ENCODE measurements at places on chromosomes 12 and 14.

GRCh38 chr14:34678306-34678705 is 36.1 kb downstream of the CFL2 start:
- DNase-seq: no peak

DNA sequence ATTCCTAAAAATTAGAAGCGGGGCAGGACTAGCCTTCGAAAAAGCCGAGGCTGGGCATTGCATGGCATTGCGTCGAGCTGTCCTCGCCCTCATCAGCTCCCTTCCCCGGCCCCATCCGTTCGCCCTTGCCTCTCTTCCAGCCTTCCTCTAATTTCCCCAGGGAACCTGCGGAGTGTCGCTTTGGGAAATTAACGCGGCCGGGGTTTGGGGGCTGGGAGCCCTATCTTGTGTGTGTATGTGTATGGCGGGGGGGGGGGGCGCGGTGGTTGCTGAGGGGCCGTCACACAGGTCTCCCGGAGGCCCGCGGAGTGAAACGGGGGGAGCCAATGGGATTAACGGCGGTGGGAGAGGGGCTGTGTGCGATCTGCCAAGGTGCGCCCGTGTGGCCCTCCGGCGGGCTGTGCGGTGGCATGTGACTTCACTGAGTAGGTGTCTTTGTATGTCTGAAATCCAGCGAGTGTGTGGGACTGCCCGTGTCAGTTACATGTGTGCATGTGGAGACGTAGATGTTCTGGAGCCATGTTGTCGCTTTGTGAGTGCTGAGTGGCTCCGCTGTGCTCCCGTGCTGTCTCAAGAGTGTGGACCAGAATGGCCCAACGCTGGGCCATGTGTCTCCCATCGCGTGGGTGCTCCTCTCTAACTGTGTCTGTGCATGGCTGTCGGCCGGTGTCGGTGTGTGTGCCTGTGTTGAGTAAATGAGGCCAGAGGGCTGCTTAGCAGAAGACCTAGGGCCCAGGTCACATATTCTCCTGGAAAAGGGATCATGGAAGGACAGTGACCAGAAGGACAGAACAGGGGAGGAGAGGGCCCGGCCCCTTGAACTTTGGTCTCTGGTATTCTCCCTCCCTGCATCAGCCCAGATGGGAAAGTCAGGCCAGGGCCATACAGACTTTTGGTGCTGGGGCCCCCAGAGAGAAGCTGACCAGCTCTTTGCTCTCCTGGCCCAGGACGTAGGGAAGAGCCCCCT is 1.5 kb downstream of the PTMS start:
- no peak for DNase-seq

GRCh38 chr12:32211066-32211899 is 104.6 kb downstream of the BICD1 start:
- no peak for DNase-seq

DNA sequence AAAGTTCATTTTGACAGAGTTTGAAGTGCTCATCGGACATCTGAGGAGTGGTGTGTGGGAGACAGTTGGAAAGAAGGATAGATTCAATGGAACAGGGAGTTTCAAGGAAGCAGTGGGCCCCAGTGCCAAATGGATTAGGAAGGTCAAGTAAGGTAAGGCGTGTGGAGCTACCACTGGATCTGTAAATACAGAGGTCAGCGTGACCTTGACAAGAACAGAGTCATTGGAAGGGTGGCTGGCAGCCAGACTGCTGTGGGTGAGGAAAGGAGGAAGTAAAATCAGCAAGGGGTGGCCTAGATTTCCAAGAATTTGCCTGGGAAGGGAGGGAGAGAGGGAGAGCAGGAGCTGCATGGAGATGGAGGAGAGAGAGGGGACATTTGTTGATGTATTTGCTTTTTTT is 68.2 kb upstream of the IGF1 start:
- DNase-seq: no peak

- no peak for DNase-seq
These were observed 15.4 kb upstream of the SCAF11 start for GRCh38 chr12:46005823-46006222.

DNA sequence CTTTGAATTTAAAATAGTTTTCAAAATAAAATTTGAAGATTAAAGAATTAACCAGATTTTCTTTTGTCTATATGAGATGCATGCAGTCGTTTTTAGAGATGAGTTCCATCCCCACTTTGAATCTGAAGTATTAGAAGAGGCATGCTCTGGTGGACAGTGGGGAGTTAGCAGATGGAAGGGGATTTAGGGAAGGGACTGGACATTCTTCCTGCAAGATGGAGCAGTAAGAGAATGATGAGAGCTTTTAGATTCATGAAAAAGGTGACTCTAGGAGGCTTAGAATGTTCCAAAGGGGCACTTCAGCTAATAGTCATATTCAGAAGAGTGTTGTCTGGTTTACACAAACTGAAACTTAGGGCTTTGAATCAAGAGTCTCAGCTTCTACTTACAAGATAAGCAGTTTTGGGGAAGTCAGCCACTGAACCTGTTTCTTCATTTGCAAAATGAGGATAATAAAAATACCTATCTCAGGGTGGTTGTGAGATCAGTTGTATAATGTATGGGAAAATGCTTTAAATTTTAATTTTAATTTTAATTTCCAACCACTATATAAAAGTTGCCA is 3.7 kb downstream of the ZBTB1 start:
- no peak for DNase-seq

DNA sequence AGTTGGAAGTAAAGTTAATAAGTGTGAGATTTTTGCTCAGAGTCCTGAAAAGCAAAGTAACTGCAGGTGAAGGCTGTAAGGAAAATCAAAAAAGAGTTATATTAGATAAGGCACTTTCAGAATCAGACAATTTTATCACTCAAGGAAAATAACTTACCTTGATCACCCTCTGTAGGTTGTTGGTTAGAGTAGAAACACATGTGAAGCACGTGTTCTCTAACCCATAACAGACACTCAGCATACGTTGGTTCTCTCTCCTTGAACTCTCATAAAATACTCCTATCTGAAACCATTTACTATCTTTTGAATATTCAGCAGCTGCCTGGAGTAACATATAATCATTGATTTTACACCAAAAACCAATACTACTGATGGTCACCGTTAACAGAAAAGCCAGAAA is 335.5 kb downstream of the KCNH5 start:
- DNase-seq: no peak

DNA sequence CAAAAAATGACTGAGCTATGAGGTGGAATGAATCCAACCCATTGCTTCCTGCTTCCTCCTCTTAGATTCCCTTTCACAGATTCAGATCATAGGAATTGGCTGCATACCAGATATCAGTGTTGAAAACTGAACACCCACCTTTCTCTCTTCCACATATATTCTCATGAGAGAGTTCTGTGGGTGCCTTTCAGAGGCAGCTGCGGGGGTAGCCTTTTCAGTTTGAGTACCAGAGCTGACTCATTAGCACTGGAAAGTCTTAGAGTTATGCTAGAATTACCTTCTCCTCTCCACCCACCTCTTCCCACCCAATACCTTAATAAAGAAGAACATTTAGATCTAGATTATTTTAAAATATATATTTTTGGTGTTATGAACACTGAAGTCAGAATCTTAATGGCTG is 495.4 kb upstream of the SEL1L start:
- no peak for DNase-seq

DNA sequence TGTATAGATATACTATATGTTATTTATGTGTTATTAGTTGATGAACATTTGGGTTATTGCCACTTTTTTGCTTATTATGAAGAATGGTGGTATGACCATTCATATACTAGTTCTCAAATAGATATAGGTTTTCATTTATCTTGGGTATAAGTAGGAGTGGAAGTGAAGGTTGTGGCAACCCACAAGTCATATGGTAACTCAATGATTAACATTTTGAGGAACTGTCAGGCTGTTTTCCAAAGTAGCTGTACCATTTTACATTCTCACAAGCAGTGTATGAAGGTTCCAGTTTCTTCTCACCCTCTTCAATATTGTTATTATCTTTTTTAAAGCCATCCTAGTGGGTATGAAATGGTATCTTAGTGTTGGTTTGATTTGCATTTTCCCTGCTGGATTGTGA is 19.0 kb upstream of the MSRB3 start:
- no peak for DNase-seq

DNA sequence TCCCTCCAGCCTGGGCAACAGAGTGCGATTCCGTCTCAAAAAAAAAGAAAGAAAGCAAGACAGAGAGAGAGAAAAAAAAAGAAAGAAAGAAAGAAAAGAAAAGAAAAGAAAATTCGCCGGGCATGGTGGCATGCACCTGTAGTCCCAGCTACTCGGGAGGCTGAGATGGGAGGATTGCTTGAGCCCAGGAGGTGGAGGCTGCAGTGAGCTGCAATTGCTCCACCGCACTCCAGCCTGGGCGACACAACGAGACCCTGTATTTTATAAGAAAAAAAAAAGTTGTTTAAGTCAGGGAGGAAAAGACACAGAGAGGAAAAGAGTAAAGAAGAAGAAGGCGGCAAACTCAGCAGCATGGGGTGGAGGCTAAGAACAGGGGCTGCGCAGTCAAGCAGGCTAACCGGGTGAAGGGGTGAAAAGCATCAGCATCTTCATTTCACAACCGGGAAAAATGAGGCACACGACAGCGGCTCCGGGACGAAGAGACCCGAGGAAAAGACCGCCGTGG is 557 bp upstream of the FICD start:
- no peak for DNase-seq

DNA sequence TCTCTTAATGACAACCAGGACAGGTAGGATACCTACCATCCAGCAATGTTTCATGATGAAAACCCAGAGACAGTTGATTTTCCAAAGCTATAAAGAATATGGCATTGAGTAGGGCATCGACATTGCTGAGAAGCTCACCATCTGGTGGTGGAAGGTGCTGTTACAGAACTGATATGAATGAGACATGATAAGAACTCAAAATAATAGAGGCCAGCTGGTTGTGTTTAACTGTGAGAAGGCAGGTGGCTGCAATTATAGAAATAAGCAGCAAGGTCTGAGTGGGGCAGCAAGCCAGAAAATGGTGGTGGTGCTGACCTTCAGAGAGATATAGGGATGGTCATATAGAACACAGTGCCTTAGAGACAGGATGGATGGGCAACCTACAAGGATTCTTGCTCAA is 449.7 kb downstream of the BTG1 start:
- DNase-seq: peak; percentile 10

DNA sequence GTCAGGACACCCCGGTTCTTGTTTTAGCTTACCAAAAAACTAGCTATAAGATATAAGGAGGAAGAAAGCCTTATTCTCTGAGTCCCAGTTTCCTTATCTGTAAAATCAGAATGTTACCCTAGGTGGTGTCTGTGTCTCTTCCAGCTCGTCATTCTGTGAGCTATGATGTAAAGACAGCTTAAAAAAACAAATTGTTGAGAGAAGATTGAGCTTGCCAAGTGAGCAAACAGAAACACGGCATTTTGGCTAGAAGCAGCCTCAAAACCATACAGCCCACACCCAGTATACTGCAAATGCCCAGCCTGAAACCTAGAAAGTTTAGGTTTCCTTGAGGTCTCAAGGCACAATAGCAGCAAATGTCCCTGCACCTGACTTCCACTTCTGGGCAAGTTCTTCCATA is 151.4 kb downstream of the SSPN start:
- DNase-seq: no peak

- DNase-seq: no peak
These were observed 38.4 kb downstream of the MLXIP start for GRCh38 chr12:122116707-122117535.

- no peak for DNase-seq
These were observed 108.4 kb downstream of the CAND1 start for GRCh38 chr12:67377541-67377940.
